ENCODE measurements at places on chromosomes 2 and 18.

GRCh38 chr2:226862623-226863022 is 26.8 kb downstream of the RHBDD1 start:
- no peak for DNase-seq

- DNase-seq: no peak
These were observed 54.4 kb downstream of the ZBTB7C start for GRCh38 chr18:48354746-48355260.

GRCh38 chr2:122960759-122961641 is 1064.1 kb upstream of the CNTNAP5 start:
- DNase-seq: no peak

DNA sequence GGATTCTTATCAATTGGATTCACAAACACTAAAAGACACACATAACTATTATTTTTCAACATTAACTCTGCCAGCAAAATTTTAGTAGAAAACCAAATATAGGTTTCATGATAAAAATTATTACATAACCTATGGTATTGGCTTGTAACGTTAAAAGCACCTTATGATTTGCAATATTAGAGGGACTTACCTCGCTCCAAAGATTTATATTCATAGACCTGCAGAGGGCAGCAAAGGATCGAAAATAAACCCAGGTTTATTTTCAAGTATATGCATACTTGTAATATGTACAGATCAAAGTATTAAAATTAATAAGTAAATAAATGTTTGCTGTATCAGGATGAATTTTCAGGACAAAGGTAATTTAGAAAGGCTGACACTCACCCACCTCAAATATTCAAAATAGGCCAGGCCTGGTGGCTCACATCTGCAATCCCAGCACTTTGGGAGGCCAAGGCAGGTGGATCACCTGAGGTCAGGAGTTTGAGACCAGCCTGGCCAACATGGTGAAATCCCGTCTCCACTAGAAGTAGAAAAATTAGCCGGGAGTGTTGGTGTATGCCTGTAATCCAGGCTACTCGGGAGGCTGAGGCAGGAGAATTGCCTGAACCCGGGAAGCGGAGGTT is 45.3 kb downstream of the LRPPRC start:
- peak; percentile 24 for DNase-seq

GRCh38 chr18:76448256-76449110 is 46.6 kb downstream of the ZNF516 start:
- DNase-seq: no peak

DNA sequence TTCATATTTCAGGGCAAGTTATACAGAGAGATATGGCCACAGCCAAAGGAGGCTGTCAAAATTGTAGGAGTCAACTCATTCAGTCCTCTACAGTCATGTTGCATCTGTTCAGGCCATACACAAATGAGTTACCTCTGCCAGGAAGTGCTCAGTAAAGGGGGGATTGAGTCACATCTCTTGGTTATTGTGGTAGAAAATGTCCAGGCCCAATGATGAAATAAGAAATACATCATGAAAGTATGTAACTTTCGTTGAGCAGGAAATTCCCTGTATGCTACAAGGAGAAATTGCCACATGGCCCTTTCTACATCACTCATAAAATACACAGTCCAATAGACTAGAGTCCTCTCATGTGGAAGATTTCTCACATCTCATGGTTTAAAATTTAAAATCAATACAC is 103.9 kb upstream of the COL3A1 start:
- no peak for DNase-seq

DNA sequence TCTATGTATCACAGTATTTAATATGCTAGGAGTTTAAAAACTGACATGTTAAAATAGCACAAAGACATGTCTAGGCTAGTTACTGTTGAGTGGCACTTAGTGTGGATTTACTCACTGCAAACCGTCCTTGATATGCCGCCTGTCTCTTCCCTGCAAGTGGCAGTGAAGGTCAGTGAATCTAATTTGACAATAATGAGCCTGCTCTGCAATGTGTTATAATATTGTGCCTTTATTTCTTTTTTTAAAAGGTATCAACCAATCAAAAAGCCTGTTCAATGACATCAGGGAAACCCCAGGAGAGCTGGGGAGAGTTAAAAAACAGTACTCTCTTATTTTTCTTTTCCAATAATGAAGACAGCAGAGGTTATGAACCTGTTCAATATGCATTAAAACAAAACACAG is 384.1 kb downstream of the ERBB4 start:
- no peak for DNase-seq

- DNase-seq: no peak
These were observed 173.2 kb downstream of the GFPT1 start for GRCh38 chr2:69213782-69214181.

- DNase-seq: no peak
These were observed 559 bp downstream of the MYL12A start for GRCh38 chr18:3248062-3248657.

Measured in GM13976 (cell line).